ENCODE measurements at places on chromosomes 4 and X.

GRCh38 chrX:154040307-154040756 lies 20.6 kb upstream of the IRAK1 start:
- DNase-seq = no peak

GRCh38 chr4:169295822-169296221 lies 25.1 kb upstream of the SH3RF1 start:
- DNase-seq = no peak

DNA sequence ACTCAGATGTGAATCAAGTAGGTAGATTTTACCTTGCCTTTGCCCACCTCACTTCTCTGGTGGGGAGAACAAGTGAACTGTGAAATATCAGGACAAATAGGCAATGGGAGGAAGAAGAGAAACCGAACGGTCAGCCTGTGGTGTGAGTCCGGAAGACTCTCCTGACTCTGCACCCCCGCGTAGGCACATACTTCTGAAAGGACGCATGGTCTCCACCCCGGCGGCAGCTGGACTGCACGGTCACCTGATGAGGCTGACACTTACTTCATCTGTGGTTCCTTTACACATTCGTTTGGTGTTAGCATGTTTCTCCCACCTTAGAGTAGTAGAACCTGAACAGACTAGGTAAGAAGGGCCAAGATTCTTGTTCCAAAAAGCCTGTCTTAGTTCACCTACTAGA lies 58.4 kb downstream of the NELFA start:
- DNase-seq = no peak

- no peak for DNase-seq
Measured at GRCh38 chr4:73764513-73764912, 24.1 kb downstream of the CXCL8 start.

DNA sequence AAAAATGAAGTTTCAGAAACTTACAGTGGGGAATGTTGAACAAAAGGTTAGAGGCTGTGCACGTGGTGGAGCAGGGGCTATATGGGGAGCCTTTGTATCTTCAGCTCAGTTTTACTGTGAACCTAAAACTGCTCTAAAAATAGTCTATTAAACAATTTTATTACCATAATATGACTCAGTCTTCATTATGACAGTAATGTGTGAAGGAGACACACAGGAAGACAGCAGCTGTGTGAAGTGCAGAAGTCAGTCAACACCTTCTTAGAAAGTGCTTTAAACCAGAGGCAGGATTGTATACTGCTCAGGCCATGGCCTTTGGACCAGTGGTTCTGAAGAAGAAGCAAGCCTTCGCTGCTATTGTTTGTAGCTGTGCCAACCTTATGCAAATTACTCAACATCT lies 89.7 kb downstream of the ARHGAP10 start:
- DNase-seq = no peak

DNA sequence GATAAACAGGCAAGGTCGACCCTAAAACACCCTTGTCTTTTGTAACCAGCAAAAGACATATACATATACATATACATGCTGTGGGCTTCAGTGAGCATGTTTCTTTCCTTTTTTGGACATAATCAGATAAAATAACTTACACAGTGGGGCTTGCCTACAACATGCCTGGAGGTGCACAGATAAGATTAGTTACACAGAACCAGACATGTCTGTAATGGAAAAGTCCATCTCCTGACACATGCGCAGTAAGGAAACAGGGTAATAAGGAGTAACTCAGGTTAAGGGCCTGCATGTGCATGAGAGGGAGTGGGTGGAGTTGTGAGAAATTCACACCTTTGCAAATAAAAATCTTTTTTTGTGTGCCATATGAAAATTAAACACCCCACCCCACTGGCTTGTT lies 3.4 kb downstream of the UGT2A1 start:
- DNase-seq = no peak

DNA sequence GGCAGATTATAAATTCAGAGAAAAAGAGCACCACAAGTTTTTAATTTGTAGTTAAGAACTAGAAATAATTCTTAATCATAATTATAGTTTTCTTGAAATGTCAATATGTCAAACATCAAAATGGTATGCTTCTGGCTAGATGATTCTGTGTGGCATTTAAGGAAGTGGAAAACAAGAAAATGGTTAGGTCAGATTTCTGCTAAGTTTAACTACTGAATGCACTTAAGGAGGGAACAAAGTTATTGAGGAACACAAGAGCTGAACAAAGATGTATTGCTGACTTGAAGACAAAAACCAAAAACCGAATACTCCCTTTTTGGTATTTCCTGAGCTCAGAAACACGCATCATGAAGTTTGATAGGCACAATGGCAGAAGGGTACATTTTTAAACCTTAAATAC lies 58.7 kb upstream of the GPR34 start:
- no peak for DNase-seq

GRCh38 chr4:104907074-104907649 lies 239.5 kb upstream of the TET2 start:
- DNase-seq = no peak

DNA sequence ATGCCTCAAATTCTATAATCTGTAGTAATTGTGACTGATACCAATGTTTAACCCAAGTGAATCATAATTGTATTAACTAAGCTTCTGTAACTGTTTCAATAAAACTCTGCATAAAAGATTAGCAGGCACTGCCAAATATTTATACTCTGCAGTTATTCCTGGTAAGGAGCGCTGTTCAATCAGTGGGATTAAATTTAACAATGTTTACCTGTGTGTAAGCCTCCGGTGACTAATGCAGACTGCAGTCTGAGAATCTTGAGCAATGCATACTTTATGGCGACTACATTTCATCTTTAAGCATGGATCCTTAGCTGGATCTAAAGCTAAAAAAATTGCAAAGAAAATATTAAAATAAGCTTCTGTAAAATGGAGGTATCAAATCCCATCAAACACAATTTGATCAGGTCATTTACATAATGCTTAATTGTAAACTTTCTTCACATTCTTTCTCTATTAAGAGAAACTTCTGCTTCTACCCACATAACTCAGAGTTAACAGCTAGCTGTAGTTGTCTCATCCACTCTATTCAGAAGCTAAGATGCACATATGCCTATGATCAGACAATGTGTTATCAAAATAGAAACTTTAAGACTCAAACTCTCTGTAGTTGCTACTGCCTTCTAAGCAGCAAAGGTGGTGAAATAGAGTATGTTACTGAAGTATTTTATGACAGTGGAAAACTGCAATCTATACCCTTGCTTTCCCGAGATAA lies 234.0 kb downstream of the SPOCK3 start:
- DNase-seq = no peak

DNA sequence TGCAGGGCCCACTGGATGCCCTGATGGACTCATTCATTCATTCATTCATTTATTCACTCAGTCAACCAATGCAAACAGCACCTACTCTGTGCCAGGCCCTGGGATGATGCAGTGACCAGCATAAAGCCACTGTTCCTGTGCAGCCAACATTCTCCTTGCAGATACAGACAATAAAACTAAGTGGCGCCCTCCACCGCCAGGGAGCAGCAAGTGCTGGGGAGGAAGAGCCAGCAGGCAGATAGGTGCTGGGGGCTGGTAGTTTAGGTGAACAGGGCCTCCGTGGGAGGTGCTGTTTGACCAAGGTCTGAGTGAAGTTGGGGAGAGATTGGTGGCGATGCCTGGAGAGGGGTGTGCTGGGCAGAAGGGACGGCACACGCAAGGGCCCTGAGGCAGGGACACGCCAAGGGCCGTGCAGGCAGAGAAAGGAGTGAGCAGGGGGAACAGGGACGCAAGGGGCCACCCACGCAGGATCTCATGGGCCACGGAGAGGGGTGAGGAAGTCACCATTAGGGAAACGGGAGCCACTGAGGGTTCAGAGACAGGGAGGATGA lies 65.5 kb downstream of the WFS1 start:
- no peak for DNase-seq

GRCh38 chr4:3231471-3231870 lies 17.5 kb upstream of the MSANTD1 start:
- DNase-seq = no peak

GRCh38 chr4:158176776-158177175 lies 4.0 kb upstream of the GASK1B start:
- no peak for DNase-seq

GRCh38 chr4:176259330-176260090 lies 9.5 kb downstream of the ASB5 start:
- no peak for DNase-seq

DNA sequence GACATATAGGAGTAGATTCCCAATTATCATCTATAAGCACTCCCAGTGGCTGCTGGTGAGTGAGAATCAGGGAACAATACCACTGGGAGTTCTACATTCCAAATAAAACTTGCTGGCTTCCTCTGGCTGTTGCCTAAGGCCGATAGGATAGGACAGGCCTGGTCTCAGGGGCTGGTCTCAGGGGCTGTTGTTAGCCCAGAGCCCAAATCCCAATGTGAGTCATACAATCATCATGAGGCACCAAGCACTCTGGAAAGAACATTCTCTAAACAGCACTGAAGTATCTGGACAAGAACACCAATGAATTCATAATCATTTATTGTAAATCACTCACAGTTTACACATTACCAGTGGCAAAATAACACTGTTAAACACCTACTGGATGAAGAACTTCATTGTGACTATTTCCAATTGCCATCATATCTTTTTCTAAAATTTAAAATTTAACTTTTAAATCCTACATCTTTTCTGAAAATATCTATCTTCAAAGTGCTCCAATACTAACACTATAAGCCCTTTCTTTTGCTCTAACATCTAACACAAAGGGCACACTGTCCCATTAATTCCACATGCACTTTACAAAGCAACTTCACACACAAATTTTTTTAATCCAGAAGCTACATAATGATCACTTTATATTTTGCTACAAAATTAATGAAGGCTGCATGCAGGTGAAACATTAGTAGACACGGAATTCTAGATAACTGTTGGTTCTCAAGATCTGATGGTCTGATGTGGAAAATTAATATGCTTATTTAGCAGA lies 67.6 kb upstream of the TMEM150C start:
- DNase-seq = no peak

GRCh38 chr4:33429971-33430370 lies 2709.8 kb downstream of the PCDH7 start:
- no peak for DNase-seq

DNA sequence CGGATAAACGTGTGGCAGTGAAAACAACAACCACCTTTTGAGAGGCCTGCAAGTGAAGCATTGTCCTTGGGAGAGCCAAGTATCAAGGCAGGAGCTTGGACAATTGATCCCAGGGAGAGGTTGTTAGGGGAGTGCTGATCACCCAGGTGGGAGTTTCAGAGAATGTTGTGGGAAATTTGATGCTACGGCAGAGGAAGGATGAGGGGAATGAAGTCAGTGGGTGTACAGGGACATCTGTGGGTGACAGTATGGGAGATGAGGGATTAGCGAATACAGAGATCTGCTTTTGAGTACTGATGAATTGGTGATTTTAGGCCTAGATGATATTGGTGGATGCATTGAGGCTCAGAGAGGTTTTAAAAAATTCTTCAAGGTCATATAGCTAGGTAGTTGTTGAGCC lies 4.3 kb downstream of the GNL3L start:
- DNase-seq = no peak

- DNase-seq = no peak
Measured at GRCh38 chr4:154573190-154573870, 10.5 kb downstream of the FGB start.

GRCh38 chr4:110533940-110534339 lies 58.0 kb downstream of the ENPEP start:
- no peak for DNase-seq

DNA sequence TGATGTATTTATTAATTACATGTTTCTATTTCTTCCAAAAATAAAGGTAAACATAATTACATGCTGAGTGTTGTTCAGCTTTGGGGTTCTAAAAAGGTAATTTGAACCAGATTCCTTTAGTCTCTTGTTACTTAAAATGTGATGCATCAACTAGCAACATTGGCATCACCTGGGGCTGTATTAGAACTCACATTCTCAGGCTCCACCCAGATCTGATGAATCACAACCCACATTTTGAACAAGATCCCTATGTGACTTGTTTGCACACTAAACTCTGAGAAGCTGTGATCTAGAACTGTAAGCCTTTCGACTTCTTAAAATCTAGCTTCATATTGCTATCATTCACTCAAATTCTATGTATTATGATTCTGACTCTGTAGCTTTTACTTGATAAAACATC lies 23.0 kb upstream of the HS3ST1 start:
- no peak for DNase-seq

DNA sequence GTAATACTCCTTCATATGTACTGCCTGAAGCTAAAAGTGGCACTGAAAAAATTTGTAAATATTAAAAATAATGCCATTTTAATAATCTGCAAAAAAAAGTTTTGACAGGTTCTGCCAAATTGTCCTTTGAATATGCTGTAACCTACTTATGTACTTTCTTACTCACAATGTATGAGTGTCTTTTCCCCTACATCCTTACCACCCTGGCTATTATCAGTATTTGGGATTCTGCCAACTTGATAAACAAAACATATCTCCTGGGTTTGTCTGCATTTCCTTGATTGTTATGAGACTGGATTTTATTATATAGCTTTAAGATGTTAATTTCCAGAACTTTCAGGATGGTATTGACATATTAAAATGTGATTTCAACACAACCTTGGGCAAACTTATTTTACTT lies 187.9 kb downstream of the CHM start:
- DNase-seq = no peak

DNA sequence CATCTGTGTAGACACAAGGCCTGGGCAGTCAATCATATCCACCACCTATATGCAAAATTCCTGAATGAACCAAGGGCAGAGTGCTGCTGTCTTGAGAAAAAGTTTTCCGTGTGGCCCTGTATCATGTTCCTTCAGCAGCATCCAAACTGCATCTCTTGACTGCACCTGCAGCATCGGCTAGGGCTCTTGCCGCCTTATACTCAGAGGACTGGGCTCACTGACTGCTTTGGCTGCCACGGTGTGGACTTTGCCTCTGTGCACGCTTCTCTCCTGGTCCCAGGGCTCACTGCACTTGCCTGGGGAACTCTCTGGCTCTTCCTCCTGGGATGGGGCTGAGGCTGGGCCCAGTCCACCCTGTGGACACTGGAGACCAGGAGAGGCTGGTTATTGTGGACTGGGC lies 39.5 kb upstream of the STS start:
- DNase-seq = no peak

GRCh38 chrX:79107891-79108718 lies 36.4 kb upstream of the GPR174 start:
- no peak for DNase-seq

DNA sequence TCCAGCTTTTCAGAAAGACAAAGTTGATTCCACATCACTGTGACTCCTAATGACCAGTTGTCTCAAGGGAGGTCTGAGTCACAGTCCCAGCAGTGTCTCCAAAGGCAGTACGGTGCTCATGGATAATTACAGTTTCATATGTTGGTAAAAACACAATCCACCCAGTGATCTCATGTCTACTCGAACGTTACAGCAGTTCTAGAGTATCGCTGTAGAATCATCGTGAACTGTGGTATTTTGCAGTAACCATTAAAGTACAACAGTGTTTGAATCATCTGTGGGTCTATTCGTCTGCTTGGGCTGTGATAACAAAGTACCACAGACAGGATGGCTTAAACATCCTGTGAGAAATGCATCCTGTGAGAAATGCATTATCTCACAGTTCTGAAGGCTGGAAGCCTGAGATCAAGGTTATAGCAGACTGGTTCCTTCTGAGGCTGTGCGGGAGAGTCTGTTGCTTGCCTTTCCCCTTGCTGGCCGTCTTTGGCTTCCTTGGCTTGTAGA lies 121.1 kb upstream of the SORBS2 start:
- DNase-seq = no peak
